Foreskin keratinocyte (primary cell): ENCODE measurements at places on chromosomes 4 and X.
A peak's percentile ranks its signal among the peaks of the same experiment; 100 is the strongest.

DNA sequence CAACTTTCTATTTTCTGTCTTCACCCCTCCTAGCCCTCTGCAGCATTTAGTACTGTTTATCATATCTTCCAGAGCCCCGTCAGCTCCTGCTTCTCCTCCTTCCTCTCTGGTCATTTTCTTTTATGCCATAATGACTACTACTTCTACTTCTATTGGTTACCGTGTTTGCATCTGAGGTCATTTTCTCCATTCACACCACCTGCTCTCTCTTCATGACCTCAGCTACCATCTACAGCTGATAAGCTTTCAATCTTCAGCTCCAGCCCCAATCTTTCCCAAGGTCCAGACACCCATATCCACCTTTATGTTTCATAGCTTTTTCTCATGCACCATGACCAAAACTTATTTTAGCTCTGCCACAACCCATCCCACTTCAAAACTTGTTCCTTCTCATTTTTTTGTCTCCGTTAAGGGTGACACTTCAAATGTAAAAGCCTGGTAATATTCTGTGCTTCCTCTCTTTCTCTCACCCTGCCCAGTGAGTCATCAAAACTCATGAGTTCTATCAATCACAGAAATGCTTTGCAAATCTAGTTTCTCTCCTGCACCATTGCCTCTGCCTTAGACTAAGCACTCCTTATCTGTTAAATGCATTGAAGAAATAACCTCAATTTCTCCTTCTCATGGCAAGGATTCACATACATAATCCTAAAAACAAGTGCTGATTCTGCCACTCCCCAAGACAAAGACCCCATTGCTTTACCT is 71.3 kb upstream of the IQCM start:
- no peak for DNase-seq

GRCh38 chrX:32480019-32480418 is 731.3 kb downstream of the DMD start:
- DNase-seq: no peak

GRCh38 chr4:145427991-145428390 is 53.7 kb upstream of the SMAD1 start:
- no peak for DNase-seq

- no peak for DNase-seq
Observed at GRCh38 chrX:135275973-135276372, 24.1 kb downstream of the ETDA start.

DNA sequence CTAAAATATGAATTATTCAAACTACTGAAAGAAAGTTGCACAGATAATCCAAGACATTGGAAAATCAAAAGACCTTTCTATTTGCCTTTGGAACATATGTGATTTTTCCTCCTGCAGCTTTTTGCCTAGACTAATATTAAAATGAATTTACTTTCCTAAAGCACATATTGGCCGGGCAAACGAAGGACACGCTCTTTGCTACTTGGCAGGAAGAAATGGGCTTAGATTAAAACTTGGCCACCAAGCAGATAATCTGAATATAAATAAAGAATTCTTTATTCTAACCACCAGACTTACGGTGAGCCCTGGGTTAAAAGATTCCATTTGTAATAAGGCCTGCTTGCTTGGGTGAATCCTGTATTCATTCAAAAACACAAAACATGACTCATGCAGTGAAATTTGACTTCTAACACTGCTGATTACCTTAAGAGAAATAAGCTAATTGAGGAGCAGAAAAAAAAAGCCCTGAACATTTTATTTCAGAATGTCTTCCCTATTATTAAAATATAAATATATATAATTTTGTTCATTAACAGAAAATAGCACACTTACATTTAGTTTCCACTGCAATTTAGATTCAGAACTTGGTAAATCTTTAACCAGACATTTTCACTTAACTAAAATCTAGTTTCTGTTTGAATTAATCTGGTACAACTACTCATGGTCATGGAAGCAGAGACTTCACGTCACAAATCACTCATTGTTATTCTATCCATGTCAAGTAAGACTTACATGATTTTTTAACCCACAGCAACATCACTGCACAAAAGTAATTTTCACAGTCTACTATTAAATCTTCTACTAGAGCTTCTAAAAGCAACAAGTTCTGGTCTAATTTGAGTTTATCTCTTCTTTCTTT is 116.1 kb upstream of the PLAC1 start:
- DNase-seq: no peak

- no peak for DNase-seq
Observed at GRCh38 chrX:118347736-118348135, 1.8 kb downstream of the WDR44 start.

GRCh38 chrX:66731398-66731797 is 92.5 kb upstream of the EDA2R start:
- DNase-seq: peak; percentile 13

GRCh38 chr4:76011700-76012387 is 4.5 kb upstream of the CXCL9 start:
- DNase-seq: peak; percentile 80

- DNase-seq: no peak
Observed at GRCh38 chr4:172844556-172844955, 324.1 kb upstream of the GALNT7 start.

DNA sequence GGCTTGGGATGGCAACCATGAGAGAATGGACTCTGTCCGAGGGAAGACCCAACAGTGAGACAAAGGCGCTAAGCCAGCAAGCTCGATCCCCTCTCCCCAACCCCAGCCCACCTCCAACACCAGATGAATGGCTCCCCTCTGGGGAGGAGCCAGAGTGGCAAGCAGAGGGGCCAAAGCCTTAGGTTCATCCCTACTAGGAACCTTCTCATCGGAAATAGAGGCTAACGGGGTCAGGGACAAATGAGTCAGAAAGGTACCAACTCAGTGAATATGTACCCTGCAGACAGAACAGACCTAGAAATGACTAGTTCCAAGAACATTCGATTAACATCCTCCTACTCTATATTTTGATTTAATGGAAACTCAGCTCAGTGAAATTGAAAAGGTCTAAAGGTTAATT is 73.9 kb downstream of the NSG1 start:
- DNase-seq: no peak

- peak; percentile 9 for DNase-seq
Observed at GRCh38 chr4:82524570-82525152, 37.1 kb downstream of the TMEM150C start.

DNA sequence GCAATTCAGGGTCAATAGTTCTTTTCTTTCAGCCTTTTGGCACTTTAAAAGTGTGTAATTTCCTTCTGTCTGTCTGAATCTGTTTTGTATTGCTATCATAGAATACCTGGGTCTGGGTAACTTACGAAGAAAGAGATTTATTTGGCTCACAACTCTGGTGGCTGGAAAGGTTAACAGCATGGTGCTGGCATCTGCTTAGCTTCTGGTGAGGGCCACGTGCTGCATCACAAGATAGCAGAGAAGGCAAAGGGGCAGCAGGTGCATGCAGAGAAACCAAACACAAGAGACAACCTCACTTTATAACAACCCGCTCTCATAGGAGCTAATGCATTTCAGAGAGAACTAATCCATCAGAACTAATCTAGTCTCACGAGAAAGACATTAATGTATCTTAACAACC is 18.8 kb downstream of the RGN start:
- no peak for DNase-seq

- no peak for DNase-seq
Observed at GRCh38 chr4:102008711-102009110, 218.2 kb downstream of the BANK1 start.

- peak; percentile 34 for DNase-seq
Observed at GRCh38 chr4:5707778-5708448, 446 bp downstream of the EVC2 start.

DNA sequence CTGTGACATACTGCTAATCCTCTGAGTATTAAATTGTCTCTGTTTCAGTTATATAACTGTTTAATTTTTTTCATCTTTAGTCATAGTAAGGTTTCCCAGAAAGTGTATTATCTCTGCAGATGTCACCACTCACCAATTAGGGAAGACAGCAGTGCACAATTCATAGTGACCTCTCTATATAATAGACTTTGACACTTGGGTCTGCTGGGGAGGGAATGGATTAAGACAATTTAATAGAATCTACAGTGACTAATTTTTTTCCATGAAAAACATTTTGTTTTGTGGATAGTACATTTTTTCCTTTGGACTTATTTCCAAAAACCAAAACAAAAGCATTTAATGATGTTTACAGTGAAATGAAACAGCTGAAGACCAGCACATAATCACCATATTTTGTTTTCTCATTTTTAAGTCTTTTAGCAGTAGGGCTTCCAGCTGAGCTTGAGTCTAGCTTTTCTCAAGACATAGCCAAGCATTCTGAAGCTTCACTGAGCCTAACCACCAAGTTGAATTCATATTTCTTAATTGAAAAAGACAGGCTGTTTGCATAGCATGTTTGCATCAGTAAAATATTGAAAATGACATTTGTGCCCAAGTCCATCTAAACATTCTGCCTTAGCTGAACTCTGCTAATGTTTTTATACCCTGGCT is 69.5 kb downstream of the PCDH19 start:
- no peak for DNase-seq

DNA sequence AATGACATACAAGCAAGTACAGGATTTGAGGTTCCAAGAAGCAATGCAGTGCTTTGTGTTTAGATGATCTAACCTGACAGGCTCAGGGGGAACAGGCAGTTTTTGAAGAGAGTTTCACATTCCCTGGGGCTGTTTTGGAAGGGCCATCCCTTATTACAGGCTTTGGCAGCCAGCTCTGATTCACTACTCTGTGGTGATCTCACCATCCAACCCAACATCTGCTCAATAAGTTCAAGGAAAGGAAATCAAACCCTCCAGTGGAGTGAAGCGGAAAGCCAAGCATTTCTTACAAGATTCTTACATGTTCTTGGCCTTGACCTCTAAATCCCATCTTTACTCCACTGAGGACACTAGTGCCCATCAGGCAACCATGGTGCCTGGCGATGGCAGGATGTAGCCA is 7.5 kb downstream of the IDS start:
- DNase-seq: peak; percentile 77

- peak; percentile 77 for DNase-seq
Observed at GRCh38 chr4:169941141-169941540, 85.1 kb downstream of the MFAP3L start.

DNA sequence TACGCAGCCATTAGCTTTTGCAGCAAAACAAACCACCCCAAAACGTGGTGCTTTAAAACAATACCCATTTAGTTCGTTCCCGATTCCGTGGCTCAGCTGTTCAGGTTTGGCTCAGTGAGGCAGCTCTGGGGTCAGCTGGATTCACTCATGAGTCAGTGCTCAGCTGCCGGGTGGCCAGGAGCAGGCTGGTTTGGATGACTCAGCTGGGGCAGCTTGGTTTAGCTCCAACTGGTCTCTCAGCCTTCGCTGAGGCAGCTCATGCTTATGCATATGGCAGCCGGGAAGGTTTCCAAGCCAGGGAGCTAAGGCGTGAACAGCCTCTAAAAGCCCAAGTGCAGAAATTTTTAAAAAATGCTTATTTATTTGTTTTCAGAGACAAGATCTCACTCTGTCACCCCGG is 13.3 kb upstream of the CD99 start:
- peak; percentile 66 for DNase-seq

DNA sequence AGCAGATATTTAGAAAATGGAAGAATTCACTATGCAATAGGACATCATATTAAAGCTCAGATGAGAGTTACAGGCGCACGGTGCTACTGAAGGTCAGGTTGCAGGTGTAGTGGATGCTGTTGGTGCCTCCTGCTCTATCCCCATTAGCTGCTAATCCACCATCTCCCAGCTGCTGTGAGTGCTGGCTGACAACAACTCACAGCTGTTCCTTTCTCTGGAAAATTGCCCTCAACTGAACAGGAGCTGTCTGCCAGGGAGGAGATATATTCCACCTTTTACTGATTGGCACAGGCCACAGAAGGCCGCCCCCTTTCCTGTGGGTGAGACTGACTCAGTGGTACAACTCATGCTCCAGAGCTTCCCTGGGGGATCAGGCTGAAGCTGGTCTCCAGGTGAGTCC is 48.7 kb downstream of the UCHL1 start:
- DNase-seq: no peak

DNA sequence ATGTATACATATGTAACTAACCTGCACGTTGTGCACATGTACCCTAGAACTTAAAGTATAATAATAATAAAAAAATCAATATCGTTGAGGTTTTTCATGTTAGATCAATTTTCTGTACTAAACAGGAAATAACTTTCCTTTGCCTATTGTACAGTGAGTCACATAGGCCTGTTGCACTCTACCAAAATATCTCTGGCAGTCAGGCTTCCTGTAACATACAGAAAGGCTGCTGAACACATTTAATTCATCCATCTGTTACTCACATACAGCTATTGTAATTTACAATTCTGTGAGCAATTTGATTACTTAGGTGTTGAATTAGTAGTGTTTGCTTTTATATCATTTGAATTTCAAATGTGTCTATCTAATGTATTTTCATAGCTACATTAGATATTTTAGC is 427.8 kb downstream of the TMA16 start:
- DNase-seq: peak; percentile 19

DNA sequence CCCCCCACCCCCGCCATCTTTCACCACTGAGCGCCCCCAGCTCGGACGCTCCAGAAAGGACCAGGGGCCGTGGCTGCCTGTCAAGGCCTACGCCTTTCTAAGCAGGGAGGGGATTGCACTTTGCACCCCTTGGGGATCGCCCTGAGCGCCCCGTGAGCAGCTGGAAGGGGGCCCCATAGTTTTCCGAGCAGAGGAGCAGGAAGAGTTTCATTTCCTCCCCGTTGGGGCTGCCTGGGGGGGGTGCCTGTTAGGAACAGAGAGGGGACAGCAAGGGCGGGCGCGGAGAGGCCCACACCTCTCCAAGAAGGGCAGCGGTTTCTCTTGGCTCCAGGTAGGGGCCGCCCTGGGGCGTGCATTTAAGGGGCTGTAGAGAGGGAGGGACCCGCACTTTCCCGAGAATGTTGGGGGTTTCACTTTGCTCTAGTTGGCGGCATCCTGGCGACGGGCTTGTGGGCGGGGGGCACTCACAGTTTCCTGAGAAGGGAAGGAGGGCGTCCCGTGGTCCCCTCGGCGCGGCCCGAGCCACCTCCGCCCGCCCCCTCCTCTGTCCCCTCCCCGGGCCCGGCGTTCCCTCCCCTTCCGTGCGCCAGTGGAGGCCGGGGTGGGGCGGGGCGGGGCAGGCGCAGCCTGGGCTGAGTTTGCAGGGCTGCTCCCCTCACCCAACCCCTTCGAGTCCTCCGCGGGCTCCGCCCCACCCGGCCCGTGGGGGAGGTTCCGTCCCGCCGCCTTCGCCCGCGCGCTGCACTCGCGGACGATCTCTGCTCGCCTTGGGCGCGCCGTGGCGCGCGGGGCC is 82.3 kb upstream of the CD99 start:
- peak; percentile 66 for DNase-seq

GRCh38 chr4:11632025-11632424 is 203.3 kb upstream of the HS3ST1 start:
- DNase-seq: peak; percentile 88

DNA sequence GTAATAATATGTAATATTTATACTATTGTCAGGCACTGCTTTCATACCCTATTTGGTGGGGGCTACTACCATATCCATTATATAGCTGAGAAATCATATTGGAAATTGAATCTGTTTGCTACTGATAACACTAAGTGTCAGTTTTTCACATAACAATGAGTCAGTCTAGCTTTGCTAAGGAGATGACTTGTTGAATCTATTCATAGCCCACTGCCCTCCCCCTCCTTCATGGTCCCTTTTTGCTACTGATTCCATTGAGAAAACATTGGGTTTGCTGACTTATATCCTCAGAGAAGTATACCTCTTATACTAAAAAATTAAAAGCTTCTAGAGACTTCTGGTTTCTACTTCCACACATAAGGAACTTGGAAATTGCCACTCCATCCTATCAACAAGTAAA is 1898.4 kb downstream of the STIM2 start:
- DNase-seq: no peak
